Endothelial cell of umbilical vein (primary cell): ENCODE measurements at places on chromosomes 3 and 15. TPM values are rescaled to one million over a fixed set of nuclear protein-coding genes. Genes with fewer than 3 reads are reported as not detected.

Gene MASP1
- 0.31 TPM in 1 of 2 replicates, not detected in the other for total RNA-seq

Gene ARID3B
- total RNA-seq = 9.5 and 10.0 TPM in 2 replicates

- peaks cover 20% of the 10 kb centered on the region for H3K27me3 ChIP-seq
- H3K4me1 ChIP-seq = no peaks in the 10 kb centered on the region
- H3K4me3 ChIP-seq = no peak overlapping the region
- H3K27ac ChIP-seq = no peak overlapping the region
- no peaks in the 10 kb centered on the region for H3K36me3 ChIP-seq
Measured at GRCh38 chr3:168817177-168817576, 721.5 kb upstream of the GOLIM4 start.

DNA sequence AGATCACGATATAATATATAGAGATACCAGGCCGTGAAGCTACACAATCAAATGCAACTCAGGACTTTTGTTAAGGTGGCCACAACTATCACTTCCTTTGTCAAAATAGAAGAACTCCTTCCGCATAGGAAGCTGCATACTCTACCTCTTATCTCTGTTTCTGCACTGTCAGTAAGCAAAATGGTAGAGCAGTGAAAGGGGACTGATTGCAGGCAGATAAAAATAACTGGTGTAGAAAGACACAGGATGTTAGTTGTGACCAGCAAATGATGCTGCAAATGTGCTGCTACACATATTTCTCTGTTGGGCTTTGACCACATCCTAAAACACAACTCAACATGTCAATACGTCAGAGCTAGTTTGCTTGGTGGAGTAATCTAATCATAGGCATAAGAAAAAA is 16.3 kb upstream of the TRAT1 start:
- no peaks in the 10 kb centered on the region for H3K4me1 ChIP-seq
- no peak overlapping the region for H3K4me3 ChIP-seq
- no peaks in the 10 kb centered on the region for H3K36me3 ChIP-seq
- no peak for DNase-seq
- H3K27ac ChIP-seq = no peak overlapping the region

DNA sequence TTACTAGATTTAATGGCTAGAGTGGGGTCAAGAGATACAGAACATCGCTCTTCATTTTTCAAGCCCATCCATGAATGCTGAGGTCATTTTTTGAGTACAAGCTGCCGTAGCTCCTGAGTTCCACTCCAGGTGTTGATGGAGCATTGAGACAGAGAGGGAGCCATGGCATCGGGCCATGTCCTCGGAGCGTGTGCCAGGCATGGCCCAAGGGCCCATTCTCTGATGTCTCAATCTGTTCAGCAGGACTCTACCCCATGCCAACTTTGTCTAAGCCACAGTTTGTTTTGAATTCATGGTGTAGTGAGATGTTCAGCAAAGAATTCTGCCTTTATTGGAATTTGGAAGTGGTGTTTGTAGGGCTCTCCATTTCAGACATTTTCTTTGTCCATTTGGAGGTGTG is 110.5 kb upstream of the ADAMTS9 start:
- H3K4me3 ChIP-seq = no peak overlapping the region
- H3K4me1 ChIP-seq = peaks cover 36% of the 10 kb centered on the region
- no peak for DNase-seq
- H3K27me3 ChIP-seq = no peaks in the 10 kb centered on the region
- H3K27ac ChIP-seq = no peak overlapping the region
